Activated effector memory CD4-positive, alpha-beta T cell treated with anti-CD3 and anti-CD28 coated beads, Interleukin-2, amount 50 U/mL, for 16 hours (primary cell): ENCODE measurements at places on chromosomes 1 and 21.

GRCh38 chr1:155860970-155861510, 1.7 kb downstream of the SYT11 start:
- no peak for DNase-seq

GRCh38 chr1:25157846-25158245, 74.5 kb downstream of the SYF2 start:
- DNase-seq, result no peak

DNA sequence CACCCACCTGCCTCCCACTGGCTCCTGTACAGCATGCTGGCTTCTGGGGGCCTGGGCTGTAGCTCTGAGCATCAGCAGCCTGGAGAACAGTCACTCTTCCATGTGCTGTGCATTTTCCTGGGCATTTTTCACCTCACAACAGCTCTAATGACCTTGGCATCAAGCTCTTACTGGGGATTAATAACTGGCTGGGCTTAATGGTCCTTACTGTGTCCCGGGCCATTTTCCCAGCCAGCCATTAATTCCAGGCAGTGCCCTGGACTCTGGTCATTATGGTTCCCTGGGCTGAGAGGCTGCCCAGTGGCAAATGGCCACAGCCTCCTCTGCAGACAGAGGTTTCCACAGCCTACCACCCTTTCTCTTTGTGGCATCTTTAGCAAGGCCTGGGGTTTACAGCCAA, 171.8 kb downstream of the ST6GALNAC5 start:
- DNase-seq, result no peak

GRCh38 chr1:114353262-114353661, 157.7 kb downstream of the TRIM33 start:
- DNase-seq, result no peak

- no peak for DNase-seq
Observed at GRCh38 chr1:186943891-186944686, 115.3 kb downstream of the PLA2G4A start.

GRCh38 chr1:40903106-40903505, 40.9 kb upstream of the CITED4 start:
- no peak for DNase-seq

DNA sequence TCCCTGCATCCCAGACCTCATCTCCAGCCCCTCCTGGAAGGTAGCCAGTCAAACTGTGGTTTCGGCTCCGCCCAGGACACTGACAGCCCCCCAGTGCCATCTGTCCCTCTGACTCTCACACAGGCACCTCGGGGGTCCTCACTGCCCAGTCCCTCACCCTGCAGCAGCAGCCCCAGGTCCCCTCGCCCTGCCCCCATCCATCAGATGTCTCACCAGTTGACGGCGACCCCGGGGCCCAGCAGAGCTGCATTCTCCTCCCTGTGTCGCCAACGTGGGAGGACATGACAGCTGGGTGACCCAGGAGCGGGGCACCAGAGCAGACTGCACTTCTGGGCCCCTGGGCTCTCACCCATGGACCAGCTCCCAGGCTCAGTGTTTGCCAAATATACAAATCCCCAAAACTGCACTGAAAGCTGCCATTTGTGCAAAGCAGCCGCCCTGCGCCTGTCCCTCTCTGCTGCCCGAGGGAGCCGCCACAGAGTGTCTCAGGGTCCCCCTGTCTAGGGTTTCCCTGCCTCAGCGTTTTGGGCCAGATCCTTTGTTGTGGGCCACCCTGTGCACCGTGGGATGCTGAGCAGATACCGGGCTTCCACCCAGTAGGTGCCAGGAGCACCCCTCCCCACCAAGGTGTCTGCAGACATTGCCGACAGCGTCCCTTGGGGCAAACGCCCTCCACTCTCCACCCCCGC, 48.2 kb downstream of the PRDM15 start:
- DNase-seq, result no peak

DNA sequence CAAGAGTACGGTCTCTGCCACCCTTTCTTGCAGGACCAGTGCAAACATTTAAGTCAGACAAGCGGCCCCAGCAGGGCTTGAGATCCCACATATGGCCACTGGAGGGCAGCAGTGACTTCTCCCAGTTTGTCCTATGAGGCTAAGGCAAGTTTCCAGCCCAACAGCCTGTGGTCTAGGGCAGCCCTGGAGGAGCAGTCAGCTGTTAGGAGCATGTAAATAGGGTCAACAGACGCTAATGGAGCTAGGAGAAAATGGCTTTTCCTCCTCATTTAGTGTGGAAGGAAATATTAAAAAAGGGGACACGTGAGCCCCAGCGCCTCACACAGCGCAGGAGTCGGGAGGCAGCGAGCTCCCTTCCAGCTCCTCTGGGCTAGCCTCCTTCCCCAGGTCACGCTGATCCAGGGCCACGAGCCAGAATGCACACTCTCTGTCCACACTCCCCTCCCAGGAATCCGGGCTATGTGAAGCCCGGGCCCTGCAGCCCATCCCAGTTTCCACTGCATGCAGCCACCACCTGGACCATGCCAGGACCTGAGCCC, 95.6 kb downstream of the LAMC2 start:
- peak; percentile 87 for DNase-seq
